ENCODE measurements at places on chromosomes 4 and X. TPM values are rescaled to one million over a fixed set of nuclear protein-coding genes. Genes with fewer than 3 reads are reported as not detected.

The NLGN4X gene
- total RNA-seq = 4.3 TPM

The FAM149A gene
- 5.3 TPM for total RNA-seq

The EFHC2 gene
- 1.6 TPM for total RNA-seq

The LPAR4 gene
- total RNA-seq = 8.0 TPM

The CHIC1 gene
- 7.7 TPM for total RNA-seq

The PORCN gene
- total RNA-seq = 3.2 TPM

The SPON2 gene
- 46.1 TPM for total RNA-seq

The IL2RG gene
- total RNA-seq = 2.6 TPM

The NKX6-1 gene
- total RNA-seq = not detected

The PRDM8 gene
- total RNA-seq = 0.59 TPM

The NEIL3 gene
- 5.0 TPM for total RNA-seq

The STARD8 gene
- total RNA-seq = 4.5 TPM

The UGT2B10 gene
- total RNA-seq = not detected

The NALF2 gene
- 0.10 TPM for total RNA-seq

The GABRG1 gene
- under 0.01 TPM for total RNA-seq

The IDS gene
- 25.4 TPM for total RNA-seq

The NIPAL1 gene
- 9.5 TPM for total RNA-seq

The HSFX2 gene
- total RNA-seq = not detected

The FAM47E gene
- 2.1 TPM for total RNA-seq

The MSX1 gene
- total RNA-seq = 6.1 TPM

The EGF gene
- total RNA-seq = 3.5 TPM

The PCYT1B gene
- 0.49 TPM for total RNA-seq

The F9 gene
- total RNA-seq = 0.20 TPM

The NAP1L5 gene
- 8.6 TPM for total RNA-seq

The UGT2A1 gene
- 2.6 TPM for total RNA-seq

The ARHGAP36 gene
- 31.8 TPM for total RNA-seq

The SSX7 gene
- not detected for total RNA-seq

The GPRIN3 gene
- total RNA-seq = 3.8 TPM

The C4orf51 gene
- not detected for total RNA-seq

The JADE3 gene
- total RNA-seq = 7.7 TPM

The PFKFB1 gene
- total RNA-seq = 3.3 TPM

The ACOT9 gene
- 28.3 TPM for total RNA-seq

All from skin of body (tissue), 3 donors.